Smooth muscle cell of the brain vasculature (primary cell): ENCODE measurements at places on chromosomes 6 and 20.
A peak's percentile ranks its signal among the peaks of the same experiment; 100 is the strongest.

- no peak for DNase-seq
Measured at GRCh38 chr6:34967461-34967860, 78.4 kb downstream of the ANKS1A start.

DNA sequence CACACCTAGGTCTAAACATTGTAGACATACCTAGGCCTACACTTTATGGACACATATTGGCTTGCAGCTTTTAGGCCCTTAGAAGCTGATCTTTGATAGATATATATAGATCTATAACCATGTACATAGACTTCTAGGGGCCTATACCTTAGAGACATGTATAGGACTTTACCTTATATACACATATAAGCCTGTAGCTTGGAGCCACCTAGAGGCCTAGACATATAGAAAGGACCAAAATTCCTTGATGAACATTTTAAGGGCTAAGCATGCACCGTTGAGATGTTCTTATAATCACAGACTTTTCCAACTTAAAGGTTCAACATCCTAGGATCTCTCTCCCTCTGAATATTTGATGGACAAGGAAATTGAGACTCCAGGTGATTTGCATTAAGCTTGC, 371.7 kb upstream of the SASH1 start:
- no peak for DNase-seq

DNA sequence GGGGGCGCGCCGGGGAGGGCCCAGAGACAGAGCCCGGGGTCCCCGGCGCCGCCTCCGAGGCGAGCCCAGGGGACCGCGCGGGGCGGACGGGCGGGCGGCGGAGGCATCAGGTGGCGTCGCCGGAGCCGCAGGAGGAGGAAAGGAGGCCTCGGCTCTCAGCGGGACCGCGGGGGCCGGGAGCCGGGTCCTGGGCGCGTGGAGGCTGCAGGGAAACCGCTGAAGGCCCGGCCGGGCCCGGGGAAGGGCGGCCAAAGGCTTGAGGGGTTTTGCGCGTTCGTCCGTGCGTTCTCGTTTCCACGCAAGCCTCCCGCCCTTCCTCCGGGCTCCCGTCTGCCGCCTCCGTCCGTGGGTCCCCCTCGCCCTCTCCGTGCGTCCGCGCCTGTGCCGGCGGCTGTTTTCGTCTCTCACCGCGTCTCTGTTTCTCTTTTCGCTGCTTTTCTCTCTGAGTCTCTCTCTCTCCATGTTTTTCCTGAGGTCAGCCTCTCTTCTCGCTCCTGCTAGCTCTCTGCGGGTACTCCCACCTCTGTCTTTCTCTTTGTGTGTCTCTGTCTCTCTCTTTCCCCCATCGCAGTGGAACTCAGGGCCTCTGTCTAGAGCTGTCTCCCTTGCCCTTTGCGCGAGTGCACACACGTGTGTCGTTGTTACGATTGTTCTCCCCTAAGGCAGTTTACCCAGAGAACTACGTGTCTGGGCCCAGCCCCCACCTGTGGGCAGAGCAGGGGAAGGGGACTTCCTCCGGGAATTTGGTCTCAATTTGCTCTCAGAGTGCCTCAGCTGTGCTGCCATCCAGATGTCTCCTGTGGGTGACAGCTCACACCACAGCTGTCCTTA, 2.1 kb downstream of the IRF4 start:
- no peak for DNase-seq

- DNase-seq, result no peak
Measured at GRCh38 chr6:135266675-135267074, 85.6 kb downstream of the MYB start.

- DNase-seq, result no peak
Measured at GRCh38 chr20:35030136-35030535, 62.5 kb downstream of the TRPC4AP start.

GRCh38 chr6:170448317-170448716, 104.8 kb downstream of the PSMB1 start:
- DNase-seq, result no peak

DNA sequence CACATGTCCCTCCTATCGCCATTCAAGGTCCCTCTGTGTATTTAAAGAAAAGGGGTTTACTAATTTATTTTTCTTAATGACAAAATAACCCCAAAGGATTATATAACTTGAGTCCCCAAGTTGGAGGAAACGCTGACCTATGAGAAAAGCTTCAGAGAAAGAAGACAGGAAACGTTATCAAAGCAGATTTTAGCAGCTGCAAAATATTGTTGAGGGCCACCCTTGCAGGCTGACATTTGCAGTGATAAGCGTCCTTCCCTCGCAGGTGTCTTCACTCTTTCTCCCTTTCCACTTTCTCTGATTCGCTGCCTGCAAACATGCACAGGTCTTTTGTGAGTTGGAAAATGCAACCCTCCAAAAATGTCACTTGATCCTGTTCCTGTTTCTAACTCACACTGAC, 103.2 kb upstream of the RIPOR2 start:
- DNase-seq, result no peak

DNA sequence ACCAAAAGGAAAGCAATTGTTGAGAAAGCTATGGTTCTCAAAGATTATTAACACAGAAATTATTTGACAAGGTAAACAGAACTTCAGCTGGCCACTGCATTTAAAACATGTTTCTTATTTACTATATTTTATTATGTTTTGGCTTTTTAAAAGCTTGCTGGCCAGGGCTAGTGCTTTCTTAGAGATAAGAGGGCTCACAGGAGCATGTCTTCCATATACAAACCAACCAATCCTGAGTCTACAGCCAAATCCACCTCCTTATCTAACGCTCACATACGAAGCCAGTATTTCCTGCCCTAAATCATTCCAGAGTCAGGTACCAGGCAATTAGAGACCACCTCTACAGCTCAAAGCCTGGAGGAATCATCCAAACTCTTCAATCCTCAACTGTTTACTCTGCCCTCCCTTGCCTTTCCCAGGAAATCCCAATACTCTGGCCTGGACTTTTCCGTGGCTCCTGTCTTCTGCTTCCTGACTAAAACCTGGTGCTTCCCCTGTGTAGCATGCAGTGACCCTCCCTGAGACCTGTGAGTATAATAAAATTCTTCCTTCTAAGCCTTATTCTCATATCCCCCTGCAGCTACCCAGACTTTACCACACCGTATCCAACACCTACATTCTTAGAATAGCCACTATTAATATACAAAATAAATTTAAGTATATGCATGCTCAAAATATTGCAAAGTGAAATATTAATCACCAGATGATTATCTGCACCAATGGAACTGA, 33.2 kb downstream of the RANBP9 start:
- no peak for DNase-seq

GRCh38 chr20:43188861-43189553, 699 bp downstream of the PTPRT start:
- no peak for DNase-seq

- DNase-seq, result no peak
Measured at GRCh38 chr6:12473494-12473893, 183.3 kb downstream of the EDN1 start.

DNA sequence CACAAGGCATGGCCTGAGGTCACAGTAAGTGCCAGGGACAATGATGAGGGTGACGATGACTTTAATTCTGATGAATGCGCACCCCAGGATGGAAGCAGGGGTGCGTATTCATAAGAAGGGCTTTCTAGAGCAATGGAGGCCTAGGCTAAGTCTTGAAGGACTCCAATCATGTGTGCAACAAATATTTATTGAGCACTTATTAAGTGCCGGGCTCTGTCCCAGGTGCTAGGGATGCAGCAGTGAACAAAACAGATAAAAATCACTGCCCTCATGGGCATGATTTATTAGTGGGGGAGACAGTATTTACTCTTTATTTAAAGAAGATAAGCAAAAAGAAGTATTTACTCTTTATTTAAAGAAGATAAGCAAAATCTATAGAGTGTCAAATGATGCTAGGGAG, 198.2 kb upstream of the KCNG1 start:
- no peak for DNase-seq

- no peak for DNase-seq
Measured at GRCh38 chr6:108561742-108562502, 1.2 kb downstream of the FOXO3 start.

GRCh38 chr6:47563162-47563561, 85.6 kb downstream of the CD2AP start:
- no peak for DNase-seq

DNA sequence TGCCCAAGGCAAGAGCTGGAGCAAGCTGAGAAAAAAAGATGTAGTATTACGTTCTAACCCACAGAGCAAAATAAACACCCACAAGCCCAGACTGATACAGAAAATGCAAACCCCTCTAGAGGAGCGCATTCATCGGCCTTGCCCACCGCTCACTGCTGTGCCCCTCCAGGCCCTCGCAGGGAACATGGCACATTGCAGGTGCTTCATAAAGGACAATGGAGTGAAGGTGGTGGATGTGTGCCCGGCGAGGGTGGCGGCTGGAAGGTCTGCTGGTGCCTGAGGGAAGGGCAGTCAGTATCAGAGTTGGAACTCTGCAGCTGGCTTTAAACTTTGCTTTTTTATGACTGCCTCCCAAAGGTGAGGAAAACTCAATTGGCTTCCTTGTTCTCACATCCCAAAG, 18.5 kb upstream of the IRF4 start:
- no peak for DNase-seq

- DNase-seq, result no peak
Measured at GRCh38 chr6:107495971-107496370, 6.1 kb downstream of the SOBP start.

- no peak for DNase-seq
Measured at GRCh38 chr6:167530951-167531350, 206.1 kb downstream of the TTLL2 start.

DNA sequence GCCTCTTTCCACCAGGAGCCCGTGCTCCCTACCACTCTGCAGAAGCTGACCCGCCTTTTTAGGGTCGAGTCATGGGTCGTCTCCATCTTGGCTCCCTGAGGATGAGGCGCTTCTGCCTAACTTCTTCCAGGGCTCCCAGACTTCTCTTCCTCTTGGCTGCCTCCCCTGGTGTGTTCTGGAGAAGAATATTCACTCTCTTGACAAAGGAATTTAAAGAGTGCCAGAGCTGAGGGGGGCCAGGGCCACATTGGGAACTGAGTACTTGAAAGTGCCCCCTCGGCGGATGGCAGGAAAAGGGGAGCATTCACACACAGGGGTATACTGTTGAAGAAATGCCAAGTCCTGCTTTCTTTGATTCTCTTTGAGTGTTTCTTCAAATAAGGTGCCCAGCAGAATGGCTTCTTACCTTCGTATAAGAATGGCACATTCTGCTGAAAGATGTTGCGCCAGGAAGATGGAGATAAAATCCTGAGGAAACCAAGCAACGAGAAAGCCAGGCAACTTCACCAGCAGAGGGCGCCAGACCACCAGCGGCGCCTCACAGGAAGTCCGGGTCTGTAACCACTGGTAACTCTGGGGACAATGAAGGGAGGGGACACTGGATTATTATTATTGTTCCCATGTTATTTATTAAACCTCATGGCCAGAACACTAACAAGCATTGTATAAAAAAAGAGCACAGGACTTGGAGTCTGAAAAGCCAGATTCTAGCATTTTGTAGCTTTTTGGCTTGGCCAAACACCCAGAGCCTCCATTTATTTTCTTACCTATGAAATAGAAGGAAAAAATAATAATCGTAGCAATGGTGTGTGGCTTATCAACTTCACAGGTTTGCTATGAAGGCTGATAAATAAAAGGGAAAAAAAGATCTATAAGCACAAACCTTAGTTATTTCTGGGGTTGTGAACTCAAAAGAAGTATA, 176.7 kb downstream of the HACE1 start:
- DNase-seq, result peak; percentile 24

- DNase-seq, result no peak
Measured at GRCh38 chr20:43531091-43531443, 23.6 kb downstream of the L3MBTL1 start.

DNA sequence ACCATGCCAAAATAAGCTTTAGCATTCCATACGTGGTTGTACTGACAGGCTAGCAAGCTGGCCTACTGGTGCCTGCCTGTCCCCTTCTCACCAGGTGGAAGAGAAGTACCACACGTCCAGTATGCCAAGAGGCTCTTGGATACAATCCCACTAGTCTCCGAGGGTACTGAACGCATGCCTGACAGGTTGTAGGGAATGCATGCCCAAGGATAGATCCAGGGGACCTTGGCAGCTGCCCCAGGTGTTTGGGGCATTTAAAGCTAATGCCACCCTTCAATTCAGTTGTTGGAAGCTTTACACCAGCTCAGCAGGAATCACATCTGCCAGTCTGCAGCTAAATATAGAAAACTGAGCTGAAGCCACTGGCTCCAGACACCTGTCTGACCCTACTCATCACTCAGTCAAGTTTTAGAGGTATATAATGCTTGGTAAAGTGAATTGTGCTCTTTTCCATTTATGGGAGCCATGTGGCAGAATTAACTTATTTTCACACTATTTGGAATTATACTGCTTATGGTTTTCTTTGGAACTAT, 4.9 kb downstream of the TUBB2B start:
- no peak for DNase-seq

- DNase-seq, result peak; percentile 28
Measured at GRCh38 chr20:13788167-13788834, 3.5 kb downstream of the NDUFAF5 start.
